Endothelial cell of umbilical vein (primary cell): ENCODE measurements at places on chromosomes 2 and 18. TPM values are rescaled to one million over a fixed set of nuclear protein-coding genes. Genes with fewer than 3 reads are reported as not detected.

- H3K4me3 ChIP-seq, result no peak overlapping the region
- no peak for DNase-seq
- no peaks in the 10 kb centered on the region for H3K27me3 ChIP-seq
- no peaks in the 10 kb centered on the region for H3K4me1 ChIP-seq
- H3K27ac ChIP-seq, result no peak overlapping the region
Observed at GRCh38 chr2:181163139-181163538, 182.7 kb downstream of the UBE2E3 start.

DNA sequence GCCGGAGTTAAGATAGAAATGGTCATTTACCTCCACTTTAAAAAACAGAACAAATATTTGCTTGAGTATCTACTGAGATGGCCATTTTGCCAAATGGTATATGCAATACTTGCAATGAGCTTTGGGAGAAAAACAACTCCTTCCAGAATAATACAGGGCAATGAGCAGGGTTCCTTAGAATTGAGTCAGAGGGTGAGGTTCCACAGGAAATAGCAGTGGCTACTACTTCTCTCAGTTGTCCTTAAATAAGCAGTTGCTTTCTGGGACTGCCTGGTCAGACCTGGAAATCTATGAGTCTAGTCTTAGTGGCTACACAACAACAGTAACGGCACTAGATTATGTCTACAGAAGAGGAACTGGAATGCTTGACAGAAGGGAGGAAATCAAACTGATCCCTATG lies 80.9 kb upstream of the CCDC85A start:
- DNase-seq, result no peak
- H3K36me3 ChIP-seq, result no peaks in the 10 kb centered on the region
- no peaks in the 10 kb centered on the region for H3K27me3 ChIP-seq
- no peak overlapping the region for H3K27ac ChIP-seq

Gene FOXD4L1
- total RNA-seq, result 0.18 TPM in 1 of 2 replicates, not detected in the other

- H3K4me1 ChIP-seq, result peaks cover 7% of the 10 kb centered on the region
- no peak overlapping the region for H3K27ac ChIP-seq
- no peaks in the 10 kb centered on the region for H3K36me3 ChIP-seq
- DNase-seq, result peak; percentile 41
- H3K27me3 ChIP-seq, result no peaks in the 10 kb centered on the region
- H3K4me3 ChIP-seq, result no peak overlapping the region
Observed at GRCh38 chr2:150449856-150450255, 37.6 kb downstream of the RND3 start.

- no peaks in the 10 kb centered on the region for H3K36me3 ChIP-seq
- no peak overlapping the region for H3K4me3 ChIP-seq
- no peaks in the 10 kb centered on the region for H3K27me3 ChIP-seq
- DNase-seq, result no peak
Observed at GRCh38 chr18:56282234-56283104, 355.9 kb downstream of the TXNL1 start.

- H3K4me3 ChIP-seq, result no peak overlapping the region
- H3K36me3 ChIP-seq, result no peaks in the 10 kb centered on the region
- no peak for DNase-seq
Observed at GRCh38 chr2:102180687-102180999, 6.2 kb upstream of the IL1RL2 start.

Gene XDH
- not detected in 2 replicates for total RNA-seq

Gene SLC38A11
- total RNA-seq, result not detected in 2 replicates

Gene AQP12A
- total RNA-seq, result not detected in 2 replicates

DNA sequence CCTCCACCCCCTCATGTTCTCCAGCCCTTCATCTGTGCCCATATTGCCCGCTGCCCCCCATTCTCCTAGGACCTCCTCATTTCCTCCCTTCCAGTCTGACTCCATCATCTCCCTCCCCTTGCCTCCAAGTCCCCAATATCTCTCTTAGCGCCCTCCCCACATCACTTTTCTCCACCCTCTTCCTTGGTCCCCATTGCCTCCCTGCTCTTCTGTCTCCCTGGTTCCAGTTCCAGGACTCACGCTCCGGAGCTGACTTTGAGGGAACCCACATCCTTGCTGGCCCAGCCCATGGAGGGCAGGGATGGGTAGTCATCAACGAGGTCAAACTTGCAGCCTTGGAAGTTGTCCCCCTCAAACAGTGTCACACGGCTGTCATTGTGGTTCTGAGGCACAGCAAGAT lies 2.6 kb downstream of the CRYBA2 start:
- peaks cover 5% of the 10 kb centered on the region for H3K4me1 ChIP-seq
- peaks cover 89% of the 10 kb centered on the region for H3K27me3 ChIP-seq
- H3K4me3 ChIP-seq, result no peak overlapping the region

Gene AQP4
- not detected in 2 replicates for total RNA-seq
